ENCODE measurements at places on chromosomes 7 and 10.

DNA sequence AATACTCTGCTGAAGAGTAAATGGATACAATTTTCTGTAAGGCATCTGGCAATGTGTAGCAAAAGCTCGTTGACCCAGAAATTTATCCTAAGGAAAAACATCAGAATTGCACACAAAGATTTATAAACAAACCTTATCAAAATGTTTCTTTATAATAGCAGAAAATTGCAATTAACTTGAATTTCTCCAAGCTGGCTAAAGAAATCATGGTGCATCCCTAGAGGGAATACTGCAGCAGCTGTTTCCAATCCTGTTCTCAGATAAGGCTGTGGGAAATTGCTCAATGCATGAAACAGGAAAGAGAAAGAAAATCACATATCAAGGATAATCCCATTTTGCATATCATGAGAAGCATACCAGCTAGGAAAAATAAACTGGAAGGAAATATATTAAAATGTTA lies 18.7 kb downstream of the TACR2 start:
- DNase-seq, result no peak

DNA sequence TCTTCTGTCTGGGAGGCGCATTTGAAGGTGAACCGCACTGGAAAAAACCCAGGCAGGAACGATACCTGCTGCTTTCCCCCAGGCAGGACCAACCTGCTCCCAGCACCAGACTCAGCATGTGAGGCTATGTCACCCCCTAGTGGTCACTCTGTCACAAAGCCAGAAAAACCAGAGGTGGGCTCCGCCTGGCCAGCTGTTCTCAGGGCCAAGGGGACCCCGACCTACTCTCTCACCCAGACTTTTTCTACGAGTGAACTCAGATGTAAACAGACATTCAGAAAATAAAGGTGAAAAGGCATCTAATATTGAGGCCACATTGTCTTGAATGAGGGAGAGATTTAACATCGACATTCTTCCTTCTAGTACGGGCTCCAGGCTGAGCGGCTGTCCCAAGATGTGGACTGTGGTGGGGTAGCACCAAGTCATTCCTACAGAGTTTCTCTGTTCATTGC lies 117.3 kb downstream of the PRKAG2 start:
- DNase-seq, result peak; percentile 42

DNA sequence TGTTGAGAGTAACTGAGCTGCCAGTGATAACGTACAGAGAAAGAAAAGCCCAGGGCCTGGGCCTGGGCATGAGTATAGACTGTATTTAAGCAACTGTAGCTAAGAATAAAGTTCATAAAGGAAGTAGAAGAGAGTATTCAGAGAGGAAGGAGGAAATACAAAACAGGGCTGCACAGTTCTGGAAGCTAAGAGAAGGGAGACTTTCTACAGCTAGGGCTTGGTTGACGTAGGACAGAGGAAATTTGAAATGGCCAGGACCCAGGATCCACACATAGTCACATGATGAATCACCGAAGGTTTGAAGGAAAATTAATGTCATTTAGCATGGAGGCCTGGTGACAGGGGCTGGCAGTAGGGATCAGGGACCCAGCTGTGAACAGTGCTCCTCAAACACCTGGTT lies 66.7 kb downstream of the ARL4A start:
- no peak for DNase-seq

- DNase-seq, result no peak
Measured at GRCh38 chr7:148925836-148926235, 41.7 kb upstream of the EZH2 start.

DNA sequence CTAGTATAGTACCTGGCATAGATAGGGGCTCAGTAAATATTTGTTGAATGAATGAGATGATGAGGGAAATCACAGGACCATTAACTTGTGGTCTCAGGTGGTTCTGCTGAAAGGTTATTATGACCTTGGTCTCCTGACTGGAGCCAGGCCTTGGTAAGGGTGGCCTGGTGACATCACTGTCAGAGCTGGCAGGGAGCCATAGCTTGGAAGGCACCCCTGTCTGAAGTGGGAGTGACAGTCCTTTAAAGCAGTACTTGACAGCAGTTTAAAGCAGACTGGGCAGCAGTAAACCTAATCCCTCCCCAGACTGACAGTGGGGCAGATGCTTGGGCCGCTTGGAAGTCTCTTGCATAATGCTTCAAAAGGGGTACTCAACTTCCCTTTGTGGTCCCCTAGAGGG lies 13.4 kb downstream of the DPCD start:
- DNase-seq, result no peak

DNA sequence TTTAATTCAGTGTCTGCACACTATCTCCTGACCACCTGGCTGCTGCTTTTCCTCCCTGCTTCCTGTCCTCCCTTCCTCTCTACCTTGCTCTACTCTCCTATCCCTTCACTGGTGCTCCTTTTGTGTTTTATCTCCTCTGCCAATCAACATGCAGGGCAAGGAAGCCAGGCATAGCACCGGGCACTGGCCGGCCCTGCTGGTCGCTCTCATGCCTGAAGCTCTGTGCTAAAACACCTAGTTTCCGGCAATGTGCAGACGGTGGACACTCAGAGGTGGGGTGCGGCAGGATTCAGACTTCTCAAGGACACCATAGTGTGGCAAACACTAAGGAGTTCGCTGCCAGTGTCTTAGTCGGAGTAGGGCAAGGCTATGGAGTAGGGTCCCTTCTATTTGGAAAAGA lies 177.1 kb downstream of the PRKCQ start:
- no peak for DNase-seq

GRCh38 chr10:132300582-132300981 lies 7.2 kb downstream of the STK32C start:
- DNase-seq, result no peak

- DNase-seq, result no peak
Measured at GRCh38 chr7:158730383-158731346, 26.1 kb upstream of the NCAPG2 start.

DNA sequence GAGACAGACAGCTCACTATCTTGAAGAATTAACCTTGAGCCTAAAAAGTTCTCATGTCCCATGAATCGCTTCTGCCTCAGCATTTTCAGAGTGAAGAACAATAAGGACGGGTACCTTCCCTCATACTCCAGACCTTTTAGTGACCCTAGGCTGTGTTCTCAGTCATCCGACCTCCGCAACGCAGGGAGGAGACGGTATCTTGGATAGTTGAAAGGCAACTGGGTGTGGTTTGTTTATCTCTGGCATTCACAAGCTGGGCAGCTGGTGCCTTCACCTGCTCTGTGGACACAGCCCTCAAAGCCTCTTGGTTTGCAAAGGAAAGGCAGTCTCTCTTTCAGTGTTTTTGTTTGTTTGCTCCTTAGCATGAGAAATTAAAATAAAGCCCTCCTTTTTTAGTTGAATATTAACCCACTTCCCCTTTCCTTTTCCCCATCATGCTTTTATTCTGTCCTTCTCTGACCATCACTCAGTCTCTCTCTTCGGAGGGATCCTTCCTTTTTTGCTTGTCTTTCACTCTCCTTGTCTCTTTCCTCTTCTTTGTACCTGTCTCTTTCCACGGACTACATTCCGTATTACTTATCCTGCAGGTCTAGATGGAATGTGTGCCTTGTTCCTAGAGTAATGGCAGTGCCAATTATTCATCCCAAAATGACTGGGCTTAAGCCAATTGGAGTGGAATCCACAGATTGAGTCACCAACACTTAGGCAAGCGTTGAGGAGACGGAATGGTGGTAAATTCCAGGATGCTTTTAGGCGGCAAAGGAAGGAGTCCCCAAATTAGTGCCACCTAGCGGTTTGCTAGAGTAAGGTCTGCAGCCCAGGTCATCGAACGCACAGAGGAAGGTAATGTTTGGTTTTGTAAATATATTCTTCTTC lies 45.8 kb downstream of the PRR15 start:
- DNase-seq, result no peak

- no peak for DNase-seq
Measured at GRCh38 chr10:1595726-1596125, 141.6 kb downstream of the ADARB2 start.

Data from stimulated activated naive CD4-positive, alpha-beta T cell treated with Interleukin-2 at 50 U/mL for 16 hours (primary cell).